Dorsolateral prefrontal cortex (tissue), 122 donors: ENCODE measurements at places on chromosomes 1 and 21.

DNA sequence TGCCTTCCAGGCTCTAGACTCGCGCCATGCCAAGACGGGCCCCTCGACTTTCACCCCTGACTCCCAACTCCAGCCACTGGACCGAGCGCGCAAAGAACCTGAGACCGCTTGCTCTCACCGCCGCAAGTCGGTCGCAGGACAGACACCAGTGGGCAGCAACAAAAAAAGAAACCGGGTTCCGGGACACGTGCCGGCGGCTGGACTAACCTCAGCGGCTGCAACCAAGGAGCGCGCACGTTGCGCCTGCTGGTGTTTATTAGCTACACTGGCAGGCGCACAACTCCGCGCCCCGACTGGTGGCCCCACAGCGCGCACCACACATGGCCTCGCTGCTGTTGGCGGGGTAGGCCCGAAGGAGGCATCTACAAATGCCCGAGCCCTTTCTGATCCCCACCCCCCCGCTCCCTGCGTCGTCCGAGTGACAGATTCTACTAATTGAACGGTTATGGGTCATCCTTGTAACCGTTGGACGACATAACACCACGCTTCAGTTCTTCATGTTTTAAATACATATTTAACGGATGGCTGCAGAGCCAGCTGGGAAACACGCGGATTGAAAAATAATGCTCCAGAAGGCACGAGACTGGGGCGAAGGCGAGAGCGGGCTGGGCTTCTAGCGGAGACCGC is 2.0 kb upstream of the OLIG2 start:
- peak; percentile 63 for DNase-seq

DNA sequence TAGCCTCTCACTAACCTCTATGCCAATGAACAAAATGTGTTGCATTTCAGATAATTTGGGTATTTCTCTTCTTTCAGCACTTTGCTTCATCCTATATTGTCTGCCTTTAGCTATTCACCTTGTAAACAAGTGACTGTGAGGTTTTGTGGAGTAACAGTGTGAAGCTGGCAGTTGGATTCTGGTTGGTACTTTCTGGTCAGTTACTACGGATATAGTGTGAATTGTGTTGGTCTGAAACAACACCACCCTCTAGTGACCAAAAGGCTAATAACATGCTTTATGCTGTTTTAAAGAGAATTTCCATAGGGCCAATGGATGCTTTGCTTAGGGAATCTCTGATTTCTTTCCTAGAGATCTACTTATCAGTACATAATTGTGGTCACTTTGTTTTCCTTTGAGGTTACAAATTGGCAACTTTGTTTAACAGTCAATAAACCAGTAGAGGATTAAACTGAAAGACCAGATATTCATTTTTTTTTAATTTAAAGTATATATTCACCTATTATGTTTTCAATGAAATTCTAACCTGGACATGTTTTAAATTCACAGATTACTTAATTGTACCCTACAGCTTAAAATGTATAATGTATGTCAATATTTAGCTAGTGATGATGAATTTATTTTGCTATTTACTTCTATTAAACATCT is 2.5 kb upstream of the PTGER3 start:
- DNase-seq = no peak

DNA sequence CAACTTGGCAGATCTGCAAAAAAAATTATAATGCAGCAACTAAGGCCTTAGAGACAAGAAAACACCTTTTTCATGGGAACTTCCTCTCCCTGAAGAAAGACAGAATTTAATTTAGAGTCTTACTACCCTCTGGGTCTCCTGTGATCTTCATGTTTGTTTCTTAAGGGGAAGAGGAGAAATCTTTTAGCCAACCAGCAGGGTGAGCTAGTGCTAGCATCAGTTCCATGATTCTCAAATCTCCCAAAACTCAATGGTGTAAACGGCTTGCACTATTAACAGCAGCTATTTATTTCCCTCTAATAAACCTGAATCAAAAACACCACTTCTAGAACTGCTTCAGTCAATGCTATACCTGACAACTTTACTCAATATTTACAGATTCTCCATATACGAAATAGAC is 3.8 kb downstream of the ZNF644 start:
- no peak for DNase-seq

GRCh38 chr21:36882776-36883175 is 83.7 kb downstream of the HLCS start:
- no peak for DNase-seq

DNA sequence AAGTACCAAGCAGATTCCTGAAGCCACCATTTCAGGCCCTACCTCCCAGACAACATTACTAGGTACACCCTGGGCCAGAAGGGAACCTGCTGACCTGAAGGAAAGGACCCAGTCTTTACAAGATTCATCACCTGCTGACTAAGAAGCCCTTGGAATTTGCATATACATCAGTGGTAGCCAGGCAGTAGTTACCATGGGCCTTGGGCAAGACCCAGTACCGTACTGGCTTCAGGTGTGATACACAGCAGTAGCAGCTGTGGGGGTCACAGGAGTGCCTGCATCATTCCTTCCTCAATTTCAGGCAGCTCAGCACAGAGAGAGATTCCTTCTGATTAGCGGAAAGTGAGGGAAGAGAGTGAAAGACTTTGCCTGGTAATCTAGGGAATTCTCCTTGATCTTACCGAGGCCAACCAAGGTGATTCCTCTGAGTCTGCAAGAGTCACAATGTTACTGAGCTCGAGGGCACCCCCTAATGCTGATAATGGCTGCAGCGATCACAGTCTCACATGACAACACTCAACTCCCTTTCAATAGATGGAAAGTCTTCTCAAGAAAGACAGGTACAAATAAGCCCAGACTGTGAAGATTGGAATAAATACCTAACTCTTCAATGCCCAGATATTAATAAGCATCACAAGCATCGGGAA is 22.0 kb upstream of the UHMK1 start:
- no peak for DNase-seq
